ENCODE measurements at places on chromosomes 6 and 20.

DNA sequence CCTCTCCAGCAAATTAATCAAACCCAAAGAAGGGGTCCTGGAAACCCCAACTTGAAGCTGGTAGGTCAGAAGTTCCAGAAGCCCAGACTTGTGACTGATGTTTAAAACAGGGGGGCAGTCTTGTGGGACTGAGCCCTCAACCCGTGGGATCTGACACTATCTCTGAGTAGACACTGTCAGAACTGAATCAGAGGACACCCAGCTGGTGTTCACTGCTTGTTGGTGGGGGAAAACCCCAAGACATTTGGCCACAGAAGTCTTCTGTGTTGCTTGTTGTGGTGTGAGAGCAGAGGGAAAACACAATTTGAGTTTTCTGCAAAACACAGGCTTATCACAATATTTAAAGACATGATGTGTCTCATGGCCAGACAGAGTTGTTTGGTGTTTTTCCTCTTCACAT lies 29.9 kb downstream of the KIF13A start:
- DNase-seq = no peak

DNA sequence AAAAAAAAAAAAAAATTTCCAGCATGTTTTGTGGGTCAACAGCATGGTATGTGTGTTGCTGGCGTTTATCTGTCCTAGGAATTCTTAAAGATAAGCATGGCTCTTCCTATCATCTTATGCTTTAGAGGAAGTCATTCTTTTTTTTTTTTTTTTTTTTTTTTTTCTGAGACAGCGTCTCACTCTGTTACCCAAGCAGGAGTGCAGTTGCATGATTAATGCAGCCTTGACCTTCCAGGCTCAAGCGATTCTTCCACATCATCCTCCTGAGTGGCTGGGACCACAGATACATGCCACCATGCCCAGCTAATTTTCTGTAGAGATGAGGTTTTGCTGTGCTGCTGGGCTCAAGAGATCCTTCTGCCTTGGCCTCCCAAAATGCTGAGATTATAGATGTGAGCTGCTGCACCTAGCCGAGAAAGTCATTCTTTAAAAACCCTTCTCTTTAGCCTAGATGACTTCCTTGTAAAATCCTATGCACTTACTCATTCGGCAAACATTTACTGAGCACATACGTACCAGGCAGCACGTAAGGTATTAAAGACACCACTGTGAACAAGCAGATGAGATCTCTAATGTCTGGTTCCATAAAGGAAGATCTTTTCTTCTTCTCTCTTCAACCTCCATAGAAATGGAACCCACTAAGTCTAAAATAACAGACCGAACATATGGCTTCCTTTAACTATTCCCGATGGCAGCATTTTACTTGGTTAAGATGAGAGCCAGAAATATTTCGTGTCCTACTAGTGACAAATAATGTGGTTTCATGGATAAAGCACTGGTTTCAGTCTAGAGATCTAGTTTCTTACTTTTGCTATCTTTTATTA lies 122.4 kb downstream of the RIN2 start:
- DNase-seq = no peak

DNA sequence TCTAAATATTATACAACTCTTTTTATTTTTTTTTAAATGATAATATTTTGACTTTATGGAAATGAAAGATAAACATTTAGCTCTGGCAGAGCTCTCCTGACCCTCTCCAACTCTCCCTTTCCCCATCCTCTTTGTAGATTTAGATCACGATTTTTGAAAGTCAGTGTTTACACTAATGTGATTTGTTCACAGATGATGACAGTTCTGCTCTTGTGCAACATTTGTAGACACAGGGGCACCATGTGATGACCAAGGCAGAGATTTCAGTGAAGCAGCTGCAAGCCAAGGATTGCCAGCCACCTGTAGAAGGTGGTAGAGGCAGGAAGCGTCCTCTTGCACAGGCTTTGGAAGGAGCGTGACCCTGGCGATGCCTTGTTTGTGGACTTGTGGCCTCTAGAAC lies 483.2 kb downstream of the QKI start:
- no peak for DNase-seq

DNA sequence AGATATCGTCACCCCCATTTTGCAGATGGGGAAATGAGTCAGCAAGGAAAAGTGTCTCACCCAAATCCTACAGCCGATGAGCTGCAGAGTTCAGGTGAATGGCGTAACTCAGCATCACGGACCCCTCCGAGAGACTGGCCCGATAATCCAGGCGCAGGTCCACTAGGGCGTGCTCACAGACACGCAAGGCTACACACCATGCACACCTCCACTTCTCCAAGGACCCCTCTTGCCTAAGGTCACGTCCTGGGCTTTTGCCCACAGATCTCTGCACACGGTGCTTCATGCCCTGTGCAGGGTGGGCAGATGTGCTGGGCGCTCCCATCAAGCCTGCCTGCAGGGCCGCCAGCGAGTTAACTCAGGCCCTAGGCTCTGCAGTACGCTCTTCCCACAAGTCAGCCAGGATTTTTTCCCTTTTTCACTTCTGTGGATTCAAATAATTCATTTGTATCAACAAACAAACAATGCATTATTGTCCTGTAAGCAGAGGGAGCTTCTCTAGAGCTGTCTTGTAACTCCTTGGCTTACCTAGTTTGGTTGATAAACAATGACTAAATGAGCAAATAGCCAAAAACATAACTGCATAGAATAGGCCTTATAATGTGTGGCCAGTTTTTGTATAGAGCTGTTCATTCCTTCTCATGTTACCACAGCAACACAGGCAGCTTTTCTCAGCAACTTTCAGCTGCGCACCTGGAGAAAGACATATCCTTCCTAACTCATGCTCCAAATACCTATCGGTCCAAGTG lies 139.1 kb downstream of the AGPAT4 start:
- DNase-seq = no peak

- no peak for DNase-seq
Observed at GRCh38 chr6:99017150-99017549, 69.4 kb upstream of the FBXL4 start.

DNA sequence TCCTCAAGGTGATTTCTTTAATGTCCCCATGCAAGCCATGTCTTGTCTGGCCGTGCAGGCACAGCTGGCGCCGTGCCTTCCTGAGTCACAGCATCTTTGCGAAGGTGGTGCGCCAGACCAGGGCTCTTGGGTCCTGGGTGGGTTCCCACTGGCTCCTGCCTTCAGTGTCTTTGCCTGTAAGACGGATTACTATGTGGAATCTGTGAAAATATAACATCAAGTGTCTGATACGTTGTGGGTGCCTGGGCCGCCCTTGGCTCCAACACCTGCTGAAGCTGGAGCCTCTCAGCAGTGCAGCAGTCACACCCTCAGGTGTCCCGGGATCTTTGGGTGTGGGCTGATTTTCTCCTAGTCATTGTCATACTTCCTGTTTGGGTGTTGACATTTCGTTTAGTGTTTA lies 3.2 kb downstream of the OSBPL2 start:
- no peak for DNase-seq

DNA sequence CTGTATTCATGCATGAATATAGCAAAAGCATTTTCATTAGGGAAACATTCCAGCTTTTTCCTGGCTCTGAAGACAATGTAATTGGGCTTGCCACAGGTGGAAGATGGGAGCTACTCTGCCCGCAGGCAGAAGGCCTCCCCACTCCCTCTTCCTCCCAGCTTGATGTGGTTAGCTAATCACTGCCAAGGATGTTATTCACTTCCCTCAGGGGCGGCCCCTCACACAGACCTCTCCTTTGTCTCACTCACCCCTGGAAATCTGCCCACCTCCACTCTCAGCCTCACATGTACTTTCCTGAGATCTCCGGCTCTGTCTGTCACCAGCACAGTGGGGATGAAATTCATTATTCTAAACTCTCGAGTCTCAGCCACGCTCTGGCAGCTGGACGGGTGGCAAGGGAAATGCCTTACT lies 100.7 kb downstream of the ANKRD60 start:
- peak; percentile 7 for DNase-seq

DNA sequence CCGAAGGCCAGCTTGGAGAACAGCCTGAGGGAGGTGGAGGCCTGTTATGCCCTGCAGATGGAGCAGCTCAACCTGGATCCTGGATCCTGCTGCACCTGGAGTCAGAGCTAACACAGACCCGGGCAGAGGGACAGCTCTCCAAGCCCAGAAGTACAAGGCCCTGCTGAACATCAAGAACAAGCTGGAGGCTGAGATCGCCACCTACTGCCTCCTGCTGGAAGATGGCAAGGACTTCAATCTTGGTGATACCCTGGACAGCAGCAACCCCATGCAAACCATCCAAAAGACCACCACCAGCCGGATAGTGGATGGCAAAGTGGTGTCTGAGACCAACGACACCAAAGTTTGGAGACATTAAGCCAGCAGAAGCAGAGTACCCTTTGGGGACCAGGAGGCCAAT lies 223.5 kb upstream of the ID4 start:
- DNase-seq = no peak

GRCh38 chr20:38840053-38840893 lies 34.8 kb downstream of the PPP1R16B start:
- no peak for DNase-seq

DNA sequence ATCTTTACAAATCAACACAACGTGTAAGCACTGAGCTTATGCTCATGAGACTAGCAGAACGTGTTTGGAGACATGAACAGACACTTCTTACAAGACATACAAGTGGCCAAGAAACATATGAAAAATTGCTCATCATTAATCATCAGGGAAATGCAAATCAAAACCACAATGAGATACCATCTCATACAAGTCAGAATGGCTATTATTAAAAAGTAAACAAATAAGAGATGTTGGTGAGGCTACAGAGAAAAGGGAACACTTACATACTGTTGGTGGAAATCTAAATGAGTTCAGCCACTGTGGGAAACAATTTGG lies 327.9 kb upstream of the SOX4 start:
- DNase-seq = no peak

- DNase-seq = no peak
Observed at GRCh38 chr6:105902401-105903031, 183.6 kb upstream of the PRDM1 start.

GRCh38 chr6:14919038-14919670 lies 326.7 kb upstream of the JARID2 start:
- DNase-seq = no peak

GRCh38 chr6:5786321-5786968 lies 220.3 kb downstream of the NRN1 start:
- no peak for DNase-seq

- DNase-seq = no peak
Observed at GRCh38 chr6:63816982-63817436, 181.4 kb downstream of the PHF3 start.

DNA sequence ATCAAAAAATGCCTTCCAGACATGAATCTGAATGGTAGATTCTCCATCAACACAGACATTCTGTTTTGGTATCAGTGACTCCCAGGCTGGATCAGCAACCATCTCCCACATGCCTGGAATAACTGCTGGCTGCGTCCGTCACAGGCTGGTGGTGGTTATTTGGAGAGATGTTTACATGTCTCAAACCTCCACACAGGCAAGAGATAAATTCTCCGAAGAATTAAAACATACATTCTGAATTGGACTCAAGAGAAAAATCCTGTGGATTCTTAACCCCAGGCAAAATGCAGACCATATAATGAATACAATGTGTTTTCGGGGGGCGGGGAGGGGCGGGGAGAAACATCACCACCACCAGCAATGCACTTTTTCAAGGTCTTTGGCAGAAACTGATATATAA lies 108.2 kb downstream of the THBS2 start:
- no peak for DNase-seq

DNA sequence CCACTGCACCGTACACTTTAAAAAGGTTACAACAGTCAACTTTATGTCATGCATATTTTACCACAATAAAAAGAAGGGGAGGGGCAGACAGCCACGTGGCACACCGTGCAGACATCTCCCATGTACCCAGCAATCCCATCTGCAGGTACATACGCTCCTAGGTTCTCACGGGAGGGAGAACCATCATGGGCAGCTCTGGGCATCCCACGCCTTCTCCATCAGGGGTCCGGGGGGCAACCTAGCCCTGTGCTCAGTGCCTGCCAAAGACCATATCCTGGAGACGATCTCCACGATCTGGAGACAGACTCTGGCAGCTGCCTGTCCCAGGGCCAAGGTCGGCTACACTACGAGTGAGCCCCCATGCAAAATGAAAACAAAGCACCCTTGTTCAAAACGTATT lies 2.5 kb upstream of the BNIP5 start:
- no peak for DNase-seq

GRCh38 chr20:3203315-3204123 lies 963 bp downstream of the DDRGK1 start:
- peak; percentile 66 for DNase-seq

GRCh38 chr6:41252401-41253169 lies 24.4 kb downstream of the TREML4 start:
- no peak for DNase-seq

DNA sequence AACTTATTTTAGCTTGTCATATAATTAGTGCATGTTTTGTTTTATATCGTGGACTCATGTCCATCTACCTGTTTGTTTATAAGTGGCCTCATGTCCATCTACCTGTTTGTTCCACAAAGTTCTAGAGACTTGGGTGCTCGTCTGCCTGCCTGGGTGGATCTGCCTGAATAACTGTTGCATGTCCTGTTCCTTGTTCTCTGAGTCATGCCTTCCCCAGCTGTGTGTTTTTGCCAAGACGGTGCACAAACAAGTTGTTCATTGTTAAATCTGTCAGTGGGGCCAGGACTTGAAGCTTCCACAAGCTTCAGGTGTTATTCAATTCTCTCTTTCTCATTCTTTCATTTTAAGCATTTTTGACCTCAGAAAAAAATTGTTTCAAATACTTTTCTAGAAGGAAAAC lies 358.0 kb upstream of the CITED2 start:
- DNase-seq = no peak

GRCh38 chr6:138484018-138484731 lies 15.1 kb downstream of the NHSL1 start:
- DNase-seq = no peak

GRCh38 chr20:48793776-48794175 lies 34.0 kb downstream of the PREX1 start:
- DNase-seq = no peak

DNA sequence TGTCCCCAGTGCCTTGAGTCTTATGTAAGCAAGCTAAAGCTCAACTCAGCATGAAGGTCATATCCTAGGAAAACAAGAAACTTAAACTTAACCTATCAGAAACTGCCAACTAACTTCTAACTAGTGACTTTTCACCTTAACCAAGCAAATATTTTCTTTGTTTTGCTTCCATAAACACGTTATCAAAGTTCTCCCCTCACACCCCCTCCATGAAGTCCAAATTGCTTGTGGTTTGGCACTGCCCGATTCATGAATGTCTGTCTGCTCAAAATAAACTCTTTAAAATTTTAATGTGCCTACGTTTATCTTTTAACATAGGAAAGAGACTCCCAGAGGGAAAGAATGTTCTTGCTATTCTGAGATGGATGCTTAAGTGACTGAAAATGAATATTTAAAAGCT lies 34.9 kb downstream of the GSTA2 start:
- DNase-seq = no peak

DNA sequence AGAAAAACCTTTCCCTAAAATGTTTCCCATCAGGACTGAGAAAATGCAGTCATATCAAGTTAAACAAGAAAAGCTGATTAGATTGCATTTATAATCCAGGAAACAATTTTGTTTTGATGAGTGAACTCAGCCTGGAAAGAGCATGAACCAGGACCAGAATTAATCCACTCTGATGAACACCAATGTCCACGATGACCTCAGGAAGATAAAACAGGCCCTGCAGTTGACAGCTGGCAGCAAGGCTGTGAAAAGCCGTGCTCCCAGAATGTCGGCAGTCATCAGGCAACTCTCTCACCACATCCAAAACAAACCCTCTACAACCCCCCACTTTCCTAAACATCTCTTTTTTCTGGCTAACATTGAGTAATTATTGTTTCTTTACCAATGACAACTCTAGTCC lies 74.0 kb upstream of the PROKR2 start:
- no peak for DNase-seq
